ENCODE measurements at places on chromosomes 6 and 20. TPM values are rescaled to one million over a fixed set of nuclear protein-coding genes. Genes with fewer than 3 reads are reported as not detected.

- DNase-seq: peak; percentile 67
Measured at GRCh38 chr6:31441365-31442267, 38.2 kb downstream of the MICA start.

DNA sequence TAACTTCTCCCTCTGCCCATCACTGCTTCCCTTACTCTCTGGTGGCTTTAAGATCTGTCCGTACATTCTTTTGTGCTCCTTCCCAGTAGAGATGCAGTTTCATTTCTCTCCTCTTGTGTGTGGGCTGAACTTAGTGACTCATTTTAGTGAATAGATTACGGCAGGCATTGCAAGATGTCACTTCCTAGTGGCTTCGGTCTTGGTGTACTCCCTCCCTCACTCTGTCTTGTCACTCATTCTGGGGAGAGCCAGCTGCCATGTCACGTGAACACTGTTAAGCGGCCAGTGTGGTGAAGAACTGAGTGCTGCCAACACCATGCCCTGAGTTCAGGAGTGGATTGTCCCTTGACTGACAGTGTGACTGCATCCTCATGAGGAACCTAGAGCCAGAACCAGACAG is 115.9 kb downstream of the OTOR start:
- peak; percentile 22 for DNase-seq

GRCh38 chr20:36219671-36220220 is 16.5 kb upstream of the AAR2 start:
- no peak for DNase-seq

DNA sequence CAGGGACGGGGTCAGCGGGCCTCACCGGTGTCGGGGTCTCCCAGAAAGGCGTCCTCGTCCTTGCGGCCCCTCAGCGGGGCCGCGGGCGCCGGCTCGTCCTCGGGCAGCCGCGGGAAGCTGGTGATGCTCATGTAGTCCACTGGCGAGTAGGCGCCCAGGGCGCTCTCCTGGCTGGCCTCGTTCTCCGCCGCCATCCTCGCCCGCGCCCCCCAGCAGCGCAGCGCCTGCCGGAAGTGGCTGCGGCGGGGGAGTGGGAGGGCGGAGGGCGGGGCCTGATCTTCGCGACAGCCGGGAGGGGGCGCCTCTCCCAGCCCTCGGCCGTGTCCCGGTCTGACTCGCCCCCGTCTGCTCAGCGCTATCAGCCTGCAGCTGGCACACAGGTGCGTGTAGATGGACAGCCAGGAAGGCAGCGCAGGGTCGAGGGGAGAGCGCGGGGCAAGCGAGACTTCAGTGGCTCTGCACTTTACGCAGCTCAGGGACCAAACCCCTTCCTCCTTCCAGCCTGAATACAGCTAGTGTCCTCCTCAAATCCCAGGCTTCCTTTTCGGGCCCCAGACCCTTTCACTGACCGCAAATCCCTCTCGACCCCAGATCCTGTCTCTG is at the start of gene GGT7:
Gene GGT7, minus strand, starts transcription at position 235 of the 603 bp plus-strand sequence. Its CDS starts 41 bp downstream, at position 194.
- peak; percentile 78 for DNase-seq

GRCh38 chr6:116059713-116060571 is 749 bp downstream of the FRK start:
- DNase-seq: no peak

GRCh38 chr20:16366529-16366928 is 206.7 kb downstream of the KIF16B start:
- no peak for DNase-seq

GRM4 gene
- total RNA-seq: not detected

DNA sequence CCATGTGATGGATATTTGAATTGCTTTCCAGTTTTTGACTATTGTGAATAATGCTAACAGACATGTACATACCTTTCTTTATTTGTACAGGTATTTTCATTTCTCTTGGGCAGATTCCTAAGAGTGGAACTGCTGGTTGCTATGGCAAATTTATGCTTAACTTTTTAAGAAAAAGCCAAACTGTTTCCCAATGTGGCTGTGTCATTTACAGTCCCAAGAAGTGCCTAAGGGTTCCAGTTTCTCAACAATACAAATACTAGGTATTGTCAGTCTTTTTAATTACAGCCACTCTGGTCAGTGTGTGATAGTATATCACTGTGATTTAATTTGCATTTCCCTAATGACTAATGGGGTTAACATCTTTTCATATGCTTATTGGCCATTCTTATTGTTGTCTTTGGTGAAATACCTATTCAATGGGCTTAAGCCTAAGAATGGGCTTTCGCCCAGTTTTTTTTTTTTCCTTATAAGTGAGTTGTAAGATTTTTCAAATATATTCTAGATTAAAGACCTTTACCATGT is 10.3 kb downstream of the REPS1 start:
- no peak for DNase-seq

- peak; percentile 82 for DNase-seq
Measured at GRCh38 chr6:107674995-107675738, 148.9 kb downstream of the SCML4 start.

DNA sequence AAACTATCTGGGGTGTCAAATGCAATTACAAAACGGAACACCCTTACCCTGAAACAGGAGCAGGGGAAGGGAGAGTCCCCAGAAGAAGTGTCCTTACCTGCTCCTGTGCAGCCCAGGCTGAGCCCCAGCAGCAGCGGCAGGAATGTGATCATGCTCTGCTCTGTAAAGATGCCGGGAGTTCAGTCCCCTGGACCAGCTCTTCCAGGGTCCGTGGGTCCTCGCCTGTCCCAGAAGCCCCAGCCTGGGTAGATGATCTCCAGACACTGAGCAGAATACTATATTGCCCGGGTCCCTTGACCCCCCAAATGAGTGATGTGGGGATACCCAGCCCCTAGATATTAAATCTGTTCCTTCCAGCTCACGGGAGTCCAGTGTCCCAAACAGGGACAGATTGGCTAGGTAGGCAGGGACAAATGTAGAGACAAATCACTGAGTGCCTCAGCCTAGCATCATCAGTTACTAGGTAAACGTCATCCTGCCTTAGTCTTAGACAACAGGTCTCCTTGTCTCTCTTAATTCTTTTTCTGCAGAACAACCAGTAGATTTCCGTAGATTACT is at the start of gene HLA-DMB:
Gene HLA-DMB, minus strand, starts transcription at position 373 of the 558 bp plus-strand sequence. Its CDS starts 221 bp downstream, at position 152.
- DNase-seq: peak; percentile 89

DNA sequence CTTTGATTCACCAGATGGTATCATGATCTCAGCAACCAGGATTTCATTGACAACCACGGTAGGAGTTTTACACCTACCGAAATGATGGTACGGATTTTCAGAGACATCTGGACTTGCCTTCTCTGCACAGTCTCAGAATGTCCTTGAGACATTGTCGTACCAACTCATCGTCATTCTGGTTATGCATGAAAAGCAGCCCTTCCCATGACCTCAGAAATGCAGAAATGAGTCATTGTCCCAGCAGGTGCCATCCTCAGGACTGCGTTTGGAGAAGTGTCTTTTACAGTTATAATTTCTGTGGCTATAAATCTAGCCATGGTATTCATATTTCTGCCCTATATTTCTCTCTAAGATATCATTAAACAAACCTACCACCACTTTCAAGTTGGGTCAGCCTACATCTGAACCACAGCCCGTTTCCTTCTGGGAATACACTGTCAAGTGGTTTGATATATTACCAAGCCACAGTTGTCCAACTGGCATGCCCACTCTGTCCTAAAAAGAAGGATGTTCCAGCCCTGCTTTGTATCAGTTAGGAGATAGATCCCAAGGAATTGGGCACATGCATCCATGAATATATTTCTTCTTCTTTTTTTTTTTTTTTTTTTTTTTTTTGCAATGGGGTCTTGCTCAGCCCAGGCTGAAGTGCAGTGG is 7.5 kb upstream of the BFSP1 start:
- no peak for DNase-seq

RIPOR3 gene
- not detected for total RNA-seq

DNA sequence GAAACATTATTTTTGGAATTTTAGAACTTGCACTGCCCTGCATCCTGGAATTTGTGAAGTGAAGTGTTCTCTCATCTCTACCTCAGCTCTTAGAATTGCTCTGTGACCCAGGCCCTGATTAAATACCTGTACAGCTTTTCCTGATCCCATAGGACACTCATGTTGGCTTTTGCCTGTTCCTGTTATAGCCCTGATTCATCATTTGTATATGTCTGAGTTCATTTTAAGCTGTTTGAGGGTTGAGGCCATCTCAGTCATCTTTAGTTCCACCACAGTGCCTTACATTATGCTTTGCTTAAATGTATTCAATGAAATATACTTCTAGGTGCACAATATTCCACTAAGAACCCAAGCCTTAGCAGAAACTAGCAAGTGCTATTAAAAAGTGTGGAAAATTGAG is 26.4 kb downstream of the ZFAND3 start:
- DNase-seq: no peak

GRCh38 chr6:167571550-167571949 is 246.7 kb downstream of the TTLL2 start:
- DNase-seq: no peak

GRCh38 chr20:36836591-36837269 is 39.2 kb upstream of the TLDC2 start:
- DNase-seq: peak; percentile 83

CST2 gene
- not detected for total RNA-seq

GRCh38 chr20:36368869-36369268 is 62.7 kb downstream of the DLGAP4 start:
- no peak for DNase-seq

DNA sequence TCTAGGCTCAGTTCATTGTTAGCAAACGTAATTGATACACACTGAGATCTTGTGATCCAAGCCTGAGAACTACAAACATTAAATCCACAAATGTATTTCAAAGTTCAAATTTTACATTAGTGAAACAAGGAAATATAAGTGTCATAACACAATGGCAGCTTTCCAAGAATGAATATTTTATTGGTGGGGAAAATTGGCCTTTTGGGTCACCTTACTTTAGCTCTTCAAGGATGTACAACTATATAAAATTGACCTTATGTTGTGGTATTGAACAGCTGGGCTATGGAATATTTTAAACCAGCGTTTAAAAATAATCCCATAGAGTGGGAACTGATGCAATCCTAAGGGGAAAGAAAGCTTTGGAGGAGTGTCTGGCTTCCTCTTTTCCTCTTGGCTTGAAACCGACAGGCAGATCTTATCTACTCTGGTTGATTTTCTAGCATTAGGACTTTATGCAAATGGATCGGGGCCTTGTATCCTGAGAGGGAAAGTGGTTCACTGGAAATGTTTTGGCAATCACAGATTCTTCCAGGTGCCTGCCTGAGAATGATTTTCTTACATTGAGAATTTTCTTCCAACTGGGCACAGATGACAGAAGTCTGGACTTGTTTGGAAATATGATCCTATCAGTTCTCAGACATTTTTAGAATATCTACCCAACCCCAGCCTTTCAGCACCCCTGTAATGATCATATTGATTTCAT is 184.8 kb upstream of the ECI2 start:
- no peak for DNase-seq

DNA sequence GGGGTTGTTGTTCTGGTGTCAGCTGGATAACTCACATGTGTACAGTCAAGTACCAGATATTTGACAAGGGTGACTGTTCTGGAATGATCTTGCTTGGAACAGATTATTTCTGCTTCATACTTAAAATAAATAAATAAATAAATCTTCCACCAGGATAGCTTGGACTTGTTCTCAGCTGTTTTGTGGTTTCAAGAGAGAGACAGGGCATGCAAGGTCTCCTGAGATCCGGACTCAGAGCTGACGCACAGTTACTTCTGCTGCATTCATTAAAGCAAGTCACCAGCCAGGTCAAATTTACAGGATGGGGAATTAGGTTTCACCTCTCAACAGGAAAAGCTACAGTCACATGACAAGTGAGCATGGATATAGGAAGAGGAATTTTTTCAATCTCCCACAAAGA is 285.0 kb upstream of the SPTLC3 start:
- DNase-seq: no peak
